ENCODE measurements at places on chromosomes 3 and 15. TPM values are rescaled to one million over a fixed set of nuclear protein-coding genes. Genes with fewer than 3 reads are reported as not detected.

GRCh38 chr15:94582368-94582767 is 351.0 kb downstream of the MCTP2 start:
- H3K4me3 ChIP-seq, result no peak overlapping the region
- H3K36me3 ChIP-seq, result no peaks in the 10 kb centered on the region
- peaks cover 27% of the 10 kb centered on the region for H3K4me1 ChIP-seq
- DNase-seq, result peak; percentile 43
- H3K27me3 ChIP-seq, result peaks cover 76% of the 10 kb centered on the region

DNA sequence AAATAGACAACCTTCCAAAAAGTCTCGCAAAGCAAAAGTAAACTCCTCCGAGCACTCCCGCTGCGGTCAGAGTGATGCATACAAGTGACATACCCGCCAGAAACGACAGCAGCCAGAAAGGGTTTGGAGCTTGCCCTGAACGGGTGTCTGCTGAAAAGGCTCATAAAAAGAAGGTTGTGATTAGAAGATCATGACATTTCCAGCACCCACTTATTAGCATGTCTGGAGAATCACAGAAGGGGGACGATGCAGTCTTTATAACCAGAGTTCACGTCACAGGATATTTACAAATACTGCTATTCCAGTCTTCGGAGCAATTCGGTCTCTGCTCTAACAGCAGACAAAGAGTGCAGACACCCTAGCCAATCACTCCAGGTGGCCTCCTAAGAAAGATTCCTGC is 59.1 kb upstream of the FRMD4B start:
- no peaks in the 10 kb centered on the region for H3K27me3 ChIP-seq
- no peak for DNase-seq
- H3K27ac ChIP-seq, result no peak overlapping the region
- no peaks in the 10 kb centered on the region for H3K4me1 ChIP-seq
- no peaks in the 10 kb centered on the region for H3K36me3 ChIP-seq
- no peak overlapping the region for H3K4me3 ChIP-seq

Gene GANC
- 28.3 TPM for total RNA-seq

GRCh38 chr3:197019021-197019420 is 10.6 kb downstream of the MELTF start:
- no peaks in the 10 kb centered on the region for H3K36me3 ChIP-seq
- peaks cover 6% of the 10 kb centered on the region for H3K27me3 ChIP-seq
- peaks cover 15% of the 10 kb centered on the region for H3K4me1 ChIP-seq

- H3K4me1 ChIP-seq, result peaks cover 23% of the 10 kb centered on the region
- no peak for DNase-seq
- no peak overlapping the region for H3K4me3 ChIP-seq
- H3K36me3 ChIP-seq, result no peaks in the 10 kb centered on the region
- no peak overlapping the region for H3K27ac ChIP-seq
- peaks cover 8% of the 10 kb centered on the region for H3K27me3 ChIP-seq
Observed at GRCh38 chr15:101458158-101458900, 31.2 kb downstream of the PCSK6 start.
